ENCODE measurements at places on chromosomes 5 and 9.

- no peak for DNase-seq
Observed at GRCh38 chr5:67341478-67341877, 144.9 kb upstream of the CD180 start.

GRCh38 chr9:33919276-33919897, 102.4 kb downstream of the UBE2R2 start:
- no peak for DNase-seq

DNA sequence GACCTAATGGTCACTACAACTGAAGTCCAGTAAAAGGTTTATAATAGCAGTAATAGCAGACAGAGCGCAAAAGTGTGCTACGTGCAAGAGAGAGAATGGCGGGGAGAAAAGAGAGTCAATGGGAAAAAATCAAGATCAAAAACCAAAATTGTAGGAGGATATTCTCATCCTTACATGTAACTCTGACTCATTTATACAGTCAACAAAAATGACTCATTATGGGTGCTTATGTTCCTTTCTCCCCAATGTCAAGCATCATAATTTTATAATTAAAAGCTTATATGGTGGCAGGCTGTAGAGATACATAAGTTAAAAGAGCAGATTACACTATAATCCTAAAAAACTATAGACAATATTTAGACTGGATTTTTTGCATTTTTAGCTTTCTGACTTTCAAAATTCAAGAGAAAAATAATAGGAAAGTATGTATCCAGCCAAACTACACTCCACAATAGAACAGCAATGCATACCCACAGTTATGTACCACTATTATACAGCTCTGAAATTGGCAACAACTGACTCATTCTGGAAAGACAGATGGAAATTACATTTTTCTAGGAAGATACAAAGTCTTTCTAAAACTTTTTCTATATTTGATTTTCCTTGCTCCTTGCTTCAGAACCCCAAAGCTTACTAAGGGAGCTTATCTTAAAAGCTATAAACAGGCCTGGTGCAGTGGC, 78.4 kb downstream of the PLPP1 start:
- no peak for DNase-seq

DNA sequence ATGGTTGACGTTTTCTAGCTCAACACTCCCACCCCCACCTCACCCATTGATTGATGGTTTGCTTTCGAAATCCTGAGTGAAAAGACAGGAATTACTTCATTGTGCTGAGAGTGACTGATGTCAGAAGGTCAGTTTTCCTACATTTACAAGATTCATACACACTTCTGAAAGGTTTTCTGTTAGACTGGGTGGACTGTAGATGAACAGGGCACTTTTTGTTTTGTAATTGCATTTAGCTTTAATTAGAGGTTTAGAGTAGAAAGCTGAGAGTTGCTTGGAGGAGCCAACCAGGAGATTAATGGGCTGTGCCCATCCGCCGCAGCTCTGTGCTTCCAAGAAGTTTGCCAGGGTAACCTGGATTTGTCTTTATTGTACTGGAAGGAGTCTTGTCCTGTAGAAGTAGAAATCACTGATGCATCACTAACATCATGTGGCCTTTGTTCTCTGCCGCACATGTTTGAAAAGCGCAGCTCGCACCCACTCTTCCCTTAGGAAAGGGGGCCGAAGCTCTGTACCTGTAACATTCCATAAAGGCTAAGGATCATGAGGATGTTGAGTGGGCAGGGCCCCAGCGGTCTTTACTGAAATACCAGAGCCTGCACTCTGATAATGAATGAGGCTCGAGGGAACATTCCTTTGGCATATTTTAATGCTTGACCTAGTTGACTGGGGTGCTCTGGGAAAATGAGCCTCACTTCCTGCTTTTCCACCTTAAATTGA, 267.6 kb upstream of the DMRT1 start:
- DNase-seq: no peak

DNA sequence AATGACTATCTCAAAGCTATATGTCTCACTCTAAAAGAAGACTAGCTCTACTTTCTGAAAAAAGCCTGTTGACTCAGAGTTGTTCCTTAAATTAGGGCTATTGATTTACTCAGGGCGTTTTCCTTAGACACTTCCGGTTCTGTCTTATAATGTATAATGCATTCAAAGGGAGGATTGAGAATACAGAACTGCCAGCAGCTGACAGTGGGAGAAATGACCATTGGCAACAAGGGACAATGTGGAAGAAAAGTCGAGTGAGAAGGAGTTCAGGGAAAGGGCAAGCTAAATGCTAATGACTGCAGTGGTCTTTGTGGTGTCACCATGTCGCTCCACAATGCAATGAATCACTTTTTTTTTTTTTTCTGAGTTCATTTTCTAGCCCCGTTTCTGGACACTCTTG, 65.7 kb upstream of the ANKH start:
- DNase-seq: peak; percentile 33

- peak; percentile 34 for DNase-seq
Observed at GRCh38 chr5:166074582-166075481, 2216.6 kb upstream of the WWC1 start.

DNA sequence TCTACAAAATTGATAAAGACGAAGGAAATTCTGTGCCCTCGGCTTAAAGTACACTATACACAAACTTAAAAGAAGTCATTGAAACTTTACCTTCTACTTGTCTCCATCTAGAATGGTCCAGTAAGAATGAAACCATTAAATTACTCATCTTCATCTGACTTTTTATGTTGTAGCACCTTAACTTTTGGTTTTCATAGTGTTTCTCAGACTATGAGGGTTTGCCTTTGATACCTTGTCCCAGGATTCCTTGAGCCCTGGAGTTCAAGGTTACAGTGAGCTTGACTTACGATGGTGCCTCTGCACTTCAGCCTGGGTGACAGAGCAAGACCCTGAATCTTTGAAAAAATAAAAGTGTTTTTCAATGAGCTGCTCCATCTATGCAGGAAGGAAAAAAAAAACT, 132.2 kb downstream of the CDC42SE2 start:
- DNase-seq: no peak

DNA sequence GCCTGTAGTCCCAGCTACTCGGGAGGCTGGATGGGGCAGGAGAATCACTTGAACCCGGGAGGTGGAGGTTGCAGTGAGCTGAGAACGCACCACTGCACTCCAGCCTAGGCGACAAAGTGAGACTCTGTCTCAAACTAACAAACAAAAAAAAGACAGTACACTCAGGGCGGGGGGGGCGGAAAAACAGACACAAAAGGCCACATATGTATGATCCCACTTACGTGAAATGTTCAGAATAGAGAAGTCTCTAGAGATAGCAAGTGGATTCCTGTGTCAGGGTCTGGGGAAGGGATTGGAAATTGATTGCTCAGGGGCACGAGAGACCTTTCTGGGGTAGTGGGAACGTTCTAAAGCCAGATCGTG, 9.0 kb upstream of the LCN1 start:
- no peak for DNase-seq

- DNase-seq: no peak
Observed at GRCh38 chr5:95759634-95760033, 28.5 kb downstream of the RHOBTB3 start.

DNA sequence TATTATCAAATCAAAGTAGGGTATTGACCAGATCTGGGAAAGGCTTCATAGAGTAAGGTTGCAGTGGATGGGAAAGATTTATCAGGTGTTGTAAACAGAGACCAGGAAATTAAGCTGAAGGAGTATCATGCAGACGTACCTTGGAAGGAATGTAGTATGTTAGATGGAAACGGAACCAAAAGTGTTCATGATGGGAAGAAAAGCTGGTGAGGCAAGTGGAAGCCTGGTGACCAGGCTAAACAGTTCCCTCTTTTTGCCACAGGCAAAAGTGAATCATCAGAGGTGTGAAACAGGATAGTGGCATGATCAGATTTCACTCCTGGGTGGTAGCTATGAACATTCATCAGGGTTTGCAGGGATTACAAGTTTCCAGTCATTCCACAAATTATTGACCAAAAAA, 780.1 kb upstream of the DMAC1 start:
- no peak for DNase-seq

GRCh38 chr9:69768716-69769115, 8.9 kb upstream of the PTAR1 start:
- no peak for DNase-seq

DNA sequence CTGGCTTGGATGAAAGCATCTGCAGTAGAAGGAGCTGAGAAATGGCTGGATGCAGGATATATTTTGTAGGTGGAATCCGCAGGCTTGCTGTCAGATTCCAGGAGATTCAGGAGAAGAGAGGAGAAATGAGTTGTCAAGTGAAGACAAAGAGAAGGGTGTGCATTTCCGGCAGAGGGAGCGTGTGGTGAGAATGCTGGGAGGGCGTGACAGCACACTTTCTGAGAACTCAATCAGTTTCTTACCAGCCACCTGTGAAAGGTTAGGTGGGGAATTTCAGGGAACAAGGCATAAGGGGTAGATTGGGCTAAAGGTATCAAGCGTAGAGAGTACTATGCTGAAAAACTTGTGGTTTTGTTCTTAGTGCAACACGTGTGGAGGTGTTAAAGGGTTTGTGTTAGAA, 199.3 kb upstream of the ANKH start:
- no peak for DNase-seq

- DNase-seq: no peak
Observed at GRCh38 chr9:130255631-130256134, 9.9 kb upstream of the HMCN2 start.

- no peak for DNase-seq
Observed at GRCh38 chr9:71646131-71646530, 122.2 kb downstream of the CEMIP2 start.

- no peak for DNase-seq
Observed at GRCh38 chr9:134318481-134318891, 7.8 kb upstream of the RXRA start.

- DNase-seq: no peak
Observed at GRCh38 chr5:74232276-74232675, 408.3 kb downstream of the ENC1 start.

GRCh38 chr5:17156463-17156862, 61.0 kb upstream of the BASP1 start:
- no peak for DNase-seq

DNA sequence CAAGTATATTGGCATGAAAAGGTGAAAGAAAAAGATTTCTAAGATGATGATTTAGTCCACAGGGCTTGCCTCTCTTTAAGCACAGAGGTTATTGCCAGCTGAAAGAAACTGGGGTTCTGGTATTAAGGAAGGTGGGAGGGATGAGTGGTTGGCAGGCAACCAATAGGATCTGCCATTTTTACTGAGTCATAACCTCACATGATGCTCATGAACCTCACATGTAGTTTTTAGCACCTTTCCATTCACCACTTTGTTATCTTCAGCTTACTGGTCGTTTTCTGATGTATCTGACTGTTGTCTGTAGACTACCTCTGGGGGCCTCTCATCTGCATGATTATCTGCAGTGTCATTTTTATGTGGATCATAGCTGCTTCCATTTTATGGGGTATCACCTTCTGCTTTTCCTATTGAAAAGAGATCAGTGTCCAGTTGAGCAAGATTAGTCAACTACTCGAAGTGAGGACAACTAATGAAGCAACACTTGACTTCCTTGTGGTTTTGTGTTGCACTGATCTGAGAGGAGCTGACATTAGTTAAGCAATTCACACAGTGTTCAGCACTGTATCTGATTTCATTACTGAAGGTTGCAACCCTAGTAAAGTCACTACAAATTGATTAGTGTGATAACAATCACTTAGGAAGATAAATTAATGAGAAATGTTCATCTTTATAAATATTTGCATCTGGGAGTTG, 186.3 kb downstream of the SGCD start:
- no peak for DNase-seq

DNA sequence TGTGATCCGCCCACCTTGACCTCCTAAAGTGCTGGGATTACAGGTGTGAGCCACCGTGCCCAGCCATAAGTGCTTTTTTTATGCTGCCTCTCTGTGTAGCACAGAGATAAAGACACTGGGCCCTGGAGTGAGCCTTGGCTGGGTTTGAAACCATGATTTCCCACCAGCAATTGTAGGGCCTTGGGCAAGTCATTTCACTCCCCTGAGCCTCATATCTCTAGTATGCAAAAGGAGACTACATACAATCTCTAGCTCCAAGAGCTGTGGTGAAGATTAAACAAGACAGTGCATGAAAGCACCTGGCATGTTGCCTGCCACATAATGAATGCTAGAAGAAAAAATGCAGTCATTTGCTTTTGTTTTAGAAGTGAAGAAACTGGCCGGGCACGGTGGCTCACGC, 3.9 kb downstream of the FABP6 start:
- no peak for DNase-seq
